ENCODE measurements at places on chromosomes 3 and 15.

GRCh38 chr3:49717211-49717958, 2.1 kb downstream of the AMIGO3 start:
- DNase-seq: no peak

GRCh38 chr3:82494977-82495489, 733.6 kb upstream of the GBE1 start:
- no peak for DNase-seq

- DNase-seq: no peak
These were observed 24.9 kb upstream of the MUC4 start for GRCh38 chr3:195836476-195837135.

DNA sequence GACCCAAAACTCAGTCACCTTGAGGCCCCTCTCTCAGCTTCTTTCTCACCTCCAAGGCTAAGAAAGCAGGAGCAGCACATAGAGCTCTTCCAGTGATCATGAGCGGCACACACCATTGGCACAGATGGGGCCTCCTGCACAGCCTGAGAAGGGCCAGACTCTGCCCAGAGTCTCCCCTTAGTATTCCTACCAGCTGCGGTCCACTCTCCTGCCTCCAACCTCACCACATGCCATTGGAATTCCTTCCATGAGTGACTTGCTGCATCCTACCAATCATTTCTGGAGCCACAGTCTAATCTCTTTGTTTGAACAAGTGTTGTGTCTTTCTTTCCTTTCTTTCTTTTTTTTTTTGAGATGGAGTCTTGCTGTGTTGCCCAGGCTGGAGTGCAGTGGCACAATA, 39.3 kb downstream of the CDCP1 start:
- no peak for DNase-seq

- no peak for DNase-seq
These were observed 737.9 kb upstream of the BCHE start for GRCh38 chr3:166575161-166575560.

DNA sequence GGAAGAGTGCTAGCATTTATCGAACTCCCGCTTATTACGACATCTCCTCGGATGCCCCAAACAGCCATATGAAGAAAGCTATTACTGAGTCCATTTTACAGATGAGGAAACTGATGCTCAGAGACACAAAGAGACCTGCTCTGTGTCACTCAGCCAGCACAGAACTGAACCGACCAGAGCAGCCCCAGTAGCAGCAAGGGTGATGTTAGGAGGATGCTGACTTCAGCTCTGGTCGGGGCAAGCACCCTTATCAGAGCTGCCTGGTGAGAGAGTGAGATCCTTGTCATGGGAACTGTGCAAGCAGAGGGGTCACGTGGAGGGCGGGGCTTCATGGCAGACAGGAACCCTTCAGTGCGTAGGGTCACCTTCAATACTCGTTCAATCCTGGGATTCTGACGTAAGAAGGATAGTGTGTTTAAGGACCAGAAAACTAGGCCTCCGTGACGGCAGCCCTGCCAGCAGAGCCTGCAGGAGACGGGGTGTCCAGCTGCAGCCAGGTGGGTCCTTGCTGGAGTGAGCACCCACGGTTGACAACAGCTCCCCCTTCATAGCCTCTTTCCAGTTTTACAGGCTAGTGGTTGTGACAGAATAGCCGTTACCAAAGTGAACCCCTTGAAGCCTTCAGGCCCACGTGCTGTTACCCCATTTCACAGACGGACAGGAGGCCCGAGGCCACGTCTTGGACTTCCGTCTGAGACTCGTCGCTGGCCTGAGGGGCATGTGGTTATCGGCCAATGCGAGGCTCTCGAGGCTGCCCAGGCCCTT, 12.0 kb upstream of the IQSEC1 start:
- no peak for DNase-seq

DNA sequence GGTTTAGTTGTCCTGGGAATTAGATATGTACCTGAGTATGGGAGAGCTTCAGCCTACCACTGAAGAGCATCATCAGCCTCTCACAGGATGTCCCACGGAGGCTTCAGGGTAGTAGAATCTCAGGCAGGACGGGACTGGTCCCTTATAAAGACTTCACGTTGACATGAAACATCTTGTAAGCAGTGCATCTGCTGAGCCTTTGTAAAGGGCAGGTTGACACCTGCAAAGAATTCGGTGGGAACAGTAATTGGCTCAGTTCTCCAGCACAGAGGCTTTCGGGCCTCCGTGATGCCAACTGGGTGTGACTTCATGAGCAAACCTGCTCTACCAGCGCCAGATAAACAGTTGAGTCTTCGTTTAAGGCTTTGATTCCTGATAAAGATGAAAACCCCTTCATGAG, 26.9 kb upstream of the AVEN start:
- DNase-seq: no peak

DNA sequence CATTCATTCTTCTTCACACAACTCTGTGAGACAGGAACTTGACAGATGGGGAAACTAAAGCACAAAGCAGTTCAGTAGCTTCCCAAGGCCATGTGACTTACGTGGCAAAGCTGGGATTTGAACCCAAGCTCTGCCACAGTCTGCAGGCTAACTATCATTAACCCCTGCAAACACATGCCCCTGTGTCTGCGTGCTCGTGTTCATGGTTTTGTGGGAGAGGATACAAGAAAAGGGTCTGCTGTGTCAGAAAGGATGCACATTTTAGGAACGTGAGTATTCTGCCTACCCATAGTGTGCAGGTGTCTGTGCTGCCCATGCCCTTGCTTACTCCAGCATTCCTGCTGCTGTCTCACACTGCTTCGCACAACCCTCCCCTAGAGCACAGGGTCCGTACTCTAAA, 137.0 kb downstream of the CHDH start:
- no peak for DNase-seq

DNA sequence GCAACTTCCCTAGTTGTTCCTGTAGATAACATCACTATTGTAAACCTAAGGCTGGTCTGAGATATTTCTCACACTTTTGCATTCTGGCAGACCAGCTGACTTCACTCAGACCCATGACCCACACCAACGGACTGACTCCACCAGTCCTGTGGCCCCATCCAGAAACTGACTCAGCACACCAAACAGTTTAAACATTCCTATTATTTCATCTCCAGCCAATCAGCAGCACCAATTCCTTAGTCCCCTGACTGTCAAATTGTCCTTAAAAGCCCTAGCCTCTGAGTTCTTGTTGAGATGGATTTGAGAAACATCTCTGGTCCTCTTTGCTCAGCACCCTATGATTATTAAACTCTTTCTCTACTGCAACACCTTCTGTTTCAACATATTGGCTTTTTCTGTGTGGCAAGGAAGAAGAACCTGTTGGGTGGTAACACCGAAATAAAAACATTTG, 12.2 kb upstream of the IDH2 start:
- no peak for DNase-seq

DNA sequence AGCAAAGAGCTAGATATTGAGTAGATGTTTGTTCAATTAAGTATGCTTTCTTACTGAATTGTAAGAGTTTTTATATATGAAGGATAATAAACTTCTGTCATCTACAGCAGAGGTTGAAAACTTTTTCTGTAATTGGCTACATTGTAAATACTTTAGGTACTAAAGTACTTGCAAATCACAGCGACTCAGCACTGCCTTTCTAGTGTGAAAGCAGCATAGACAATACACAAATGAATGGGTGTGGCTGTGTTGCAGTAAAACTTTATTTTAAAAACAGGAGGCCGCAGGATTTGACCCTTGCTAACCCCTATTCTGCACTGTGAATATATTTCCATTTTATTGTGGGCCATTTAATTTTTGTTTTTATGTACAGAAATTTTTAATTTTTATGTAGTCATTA, 104.3 kb upstream of the TMC3 start:
- no peak for DNase-seq
